Stimulated activated CD4-positive, alpha-beta T cell treated with anti-CD3 and anti-CD28 coated beads, Interleukin-15, amount 100 ng/mL, for 24 hours (primary cell): ENCODE measurements at places on chromosomes 7 and 10.

DNA sequence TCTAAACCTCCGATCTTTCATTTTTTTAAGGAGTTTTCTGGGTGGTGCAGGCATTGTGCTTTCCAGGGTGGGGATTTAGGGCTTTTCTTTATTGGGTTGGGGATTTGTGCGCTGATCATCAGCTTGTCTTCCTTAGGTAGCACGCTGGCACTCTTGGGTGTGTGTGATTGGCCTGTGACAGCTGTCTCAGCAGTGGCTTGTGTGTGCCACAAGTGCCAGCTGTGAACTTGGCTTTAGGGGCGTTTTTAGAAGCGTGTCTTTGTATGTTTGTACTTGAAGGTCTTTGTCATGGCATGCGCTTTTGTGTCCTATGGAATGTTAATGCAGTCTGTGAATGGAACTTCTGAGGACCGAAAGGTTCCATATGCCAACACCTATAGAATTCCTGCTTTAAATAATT, 788 bp downstream of the AKAP9 start:
- peak; percentile 48 for DNase-seq

DNA sequence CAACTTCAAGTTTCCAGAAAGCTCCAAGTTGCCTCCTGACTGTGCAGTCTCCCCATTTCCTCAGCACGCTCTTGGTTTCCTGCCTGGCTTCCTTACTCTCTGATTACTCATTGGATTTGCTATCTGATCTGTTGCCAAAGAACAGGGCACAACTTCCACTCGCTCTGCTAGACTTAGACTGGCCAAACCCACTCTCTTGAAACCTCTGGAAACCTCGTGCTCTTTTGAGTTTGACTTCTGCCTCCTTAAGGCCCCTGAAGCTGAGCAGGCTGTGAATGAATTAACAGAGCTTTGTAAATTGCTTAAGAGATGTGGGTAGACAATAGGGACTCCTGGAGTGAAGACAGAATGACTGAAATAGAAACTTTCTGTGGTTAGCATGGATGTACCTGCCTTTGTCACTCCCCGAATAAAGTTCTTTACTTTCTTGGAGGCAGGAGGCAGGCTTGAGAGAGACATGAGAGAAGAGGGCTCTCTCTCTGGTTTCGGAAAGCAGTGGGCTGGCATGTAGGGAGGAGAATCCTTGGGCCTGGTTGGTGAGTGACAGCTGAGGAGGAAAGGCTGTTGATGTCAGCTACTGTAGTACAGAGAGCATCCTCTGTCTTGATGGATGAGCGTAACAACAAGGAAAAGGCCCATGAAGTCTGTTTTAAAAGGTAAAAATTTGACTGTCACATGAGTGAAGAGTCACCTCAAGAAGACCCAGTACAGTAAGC, 70.8 kb downstream of the CHN2 start:
- DNase-seq, result peak; percentile 6

GRCh38 chr7:100863406-100863950, 3.7 kb upstream of the TRIP6 start:
- no peak for DNase-seq

GRCh38 chr10:73865459-73866442, 8.6 kb downstream of the CAMK2G start:
- DNase-seq, result peak; percentile 68

- DNase-seq, result peak; percentile 5
Observed at GRCh38 chr7:115679976-115680375, 350.6 kb downstream of the TFEC start.

DNA sequence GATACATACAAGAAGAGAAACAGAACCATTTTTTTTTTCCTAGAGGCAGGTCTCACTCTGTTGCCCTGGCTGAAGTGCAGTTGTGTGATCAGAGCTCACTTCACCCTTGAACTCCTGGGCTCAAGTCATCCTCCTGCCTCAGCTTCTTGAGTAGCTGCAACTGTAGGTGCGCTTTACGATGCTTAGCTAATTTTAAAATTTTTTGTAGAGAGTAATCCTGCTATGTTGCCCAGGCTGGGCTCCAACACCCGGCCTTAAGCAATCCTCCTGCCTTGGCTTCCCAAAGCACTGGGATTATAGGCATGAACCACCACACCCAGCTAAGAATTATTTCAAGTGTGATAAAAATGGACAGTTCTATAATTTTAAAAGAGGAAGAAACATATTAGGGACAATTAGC, 5.6 kb upstream of the ZEB1 start:
- no peak for DNase-seq

- no peak for DNase-seq
Observed at GRCh38 chr7:132941428-132941827, 140.5 kb downstream of the CHCHD3 start.

GRCh38 chr10:101346177-101346576, 7.8 kb upstream of the BTRC start:
- no peak for DNase-seq

GRCh38 chr10:1978584-1978983, 241.3 kb upstream of the ADARB2 start:
- DNase-seq, result no peak

GRCh38 chr10:130463104-130463875, 327.1 kb downstream of the GLRX3 start:
- DNase-seq, result no peak

DNA sequence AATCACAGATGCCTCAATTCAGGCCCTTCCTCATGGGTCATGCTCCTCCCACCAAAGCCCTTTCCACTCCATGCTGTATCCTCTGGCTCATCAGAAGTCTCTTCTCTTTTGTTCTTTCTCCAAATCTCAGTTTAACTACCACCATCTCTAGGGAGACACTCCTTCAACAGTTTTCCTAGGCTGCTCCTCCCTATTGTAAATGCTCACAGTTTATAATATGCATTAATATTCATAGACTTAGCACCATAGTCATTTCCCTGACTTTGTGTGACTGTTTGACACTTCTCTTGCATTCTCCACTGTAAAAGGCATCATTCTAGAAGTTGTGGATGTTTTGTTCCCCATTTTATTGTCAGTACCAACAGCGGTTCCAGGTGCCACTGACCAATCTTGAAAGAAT, 226.5 kb upstream of the PRSS1 start:
- no peak for DNase-seq

DNA sequence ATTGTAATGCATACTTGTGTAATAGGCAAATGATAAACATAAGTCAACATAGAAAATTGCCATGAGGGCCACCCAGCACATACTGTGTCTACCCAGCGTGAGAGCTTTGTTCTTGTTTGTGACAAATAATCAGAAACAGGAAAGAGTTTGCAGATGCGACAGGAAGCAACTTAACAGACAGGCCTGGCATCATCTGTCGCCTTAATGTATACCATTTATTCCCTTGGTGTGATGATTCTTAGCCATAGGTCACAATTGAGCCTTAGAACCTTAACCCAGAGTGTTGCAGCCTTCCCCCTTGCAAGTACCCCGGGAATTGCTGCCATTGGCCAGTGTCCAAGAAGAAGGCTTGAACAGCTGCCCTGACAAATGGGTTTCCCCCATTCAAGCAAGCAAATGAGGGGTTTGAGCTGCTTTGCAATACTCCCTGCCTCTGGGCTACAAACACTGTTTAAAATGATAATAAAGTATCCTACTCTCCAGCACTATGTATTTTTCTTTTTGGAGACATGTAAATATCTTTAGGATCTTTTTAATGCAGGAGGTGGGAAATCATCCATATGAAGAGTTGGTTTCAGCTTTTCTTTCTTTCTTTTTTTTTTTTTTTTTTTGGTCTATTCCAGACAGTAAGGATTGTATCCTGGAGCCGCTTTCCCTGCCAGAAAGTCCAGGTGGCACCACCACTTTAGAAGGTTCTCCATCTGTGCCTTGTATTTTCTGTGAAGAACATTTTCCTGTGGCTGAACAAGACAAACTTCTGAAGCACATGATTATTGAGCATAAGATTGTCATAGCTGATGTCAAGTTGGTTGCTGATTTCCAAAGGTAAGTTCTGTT, 80.0 kb downstream of the ZNF277 start:
- no peak for DNase-seq

DNA sequence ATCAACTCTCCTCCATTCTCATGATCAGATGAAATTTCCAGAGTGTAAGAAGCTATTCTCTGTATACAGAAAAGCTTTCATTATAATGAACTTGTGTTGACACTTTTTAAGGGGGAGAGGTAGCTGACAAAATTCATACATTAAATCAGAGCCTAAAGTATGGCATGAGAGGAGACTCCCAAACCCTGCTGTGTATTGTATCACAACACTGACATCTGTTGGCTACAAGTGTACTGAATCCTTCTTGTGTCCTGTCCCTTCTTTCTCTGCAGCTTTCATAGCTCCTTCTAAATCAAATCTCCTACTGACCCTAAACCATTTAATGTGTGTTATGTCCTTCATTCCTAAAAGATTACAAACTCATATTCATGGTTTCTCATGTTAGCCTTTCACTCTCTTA, 70.9 kb downstream of the GCC1 start:
- DNase-seq, result no peak

GRCh38 chr7:9149499-9150082, 716.2 kb downstream of the NXPH1 start:
- no peak for DNase-seq

GRCh38 chr10:78362406-78363022, 328.9 kb downstream of the RPS24 start:
- peak; percentile 20 for DNase-seq

DNA sequence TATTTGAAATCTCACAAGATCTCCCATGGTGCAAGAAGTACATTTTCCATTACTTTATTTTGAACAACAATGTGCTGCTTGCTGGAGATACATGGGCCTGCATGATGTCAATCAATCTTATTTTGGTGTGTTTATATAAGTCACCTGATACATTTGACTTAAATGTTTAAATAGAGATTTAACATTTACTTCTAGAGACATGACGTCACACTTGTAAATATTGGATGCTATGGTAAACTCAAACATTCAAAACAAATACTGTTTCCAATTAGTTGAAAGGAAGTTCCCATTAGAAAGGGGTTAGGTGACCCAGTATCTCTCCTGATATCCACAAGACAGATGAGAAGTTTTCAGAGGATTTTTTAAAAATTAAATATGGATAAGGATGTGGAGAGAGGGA, 214.5 kb downstream of the NSUN6 start:
- no peak for DNase-seq

- peak; percentile 3 for DNase-seq
Observed at GRCh38 chr10:75508814-75509306, 77.4 kb downstream of the LRMDA start.

- DNase-seq, result no peak
Observed at GRCh38 chr7:107544848-107545591, 18.7 kb downstream of the COG5 start.

- DNase-seq, result no peak
Observed at GRCh38 chr10:117936566-117936965, 110.2 kb downstream of the RAB11FIP2 start.

DNA sequence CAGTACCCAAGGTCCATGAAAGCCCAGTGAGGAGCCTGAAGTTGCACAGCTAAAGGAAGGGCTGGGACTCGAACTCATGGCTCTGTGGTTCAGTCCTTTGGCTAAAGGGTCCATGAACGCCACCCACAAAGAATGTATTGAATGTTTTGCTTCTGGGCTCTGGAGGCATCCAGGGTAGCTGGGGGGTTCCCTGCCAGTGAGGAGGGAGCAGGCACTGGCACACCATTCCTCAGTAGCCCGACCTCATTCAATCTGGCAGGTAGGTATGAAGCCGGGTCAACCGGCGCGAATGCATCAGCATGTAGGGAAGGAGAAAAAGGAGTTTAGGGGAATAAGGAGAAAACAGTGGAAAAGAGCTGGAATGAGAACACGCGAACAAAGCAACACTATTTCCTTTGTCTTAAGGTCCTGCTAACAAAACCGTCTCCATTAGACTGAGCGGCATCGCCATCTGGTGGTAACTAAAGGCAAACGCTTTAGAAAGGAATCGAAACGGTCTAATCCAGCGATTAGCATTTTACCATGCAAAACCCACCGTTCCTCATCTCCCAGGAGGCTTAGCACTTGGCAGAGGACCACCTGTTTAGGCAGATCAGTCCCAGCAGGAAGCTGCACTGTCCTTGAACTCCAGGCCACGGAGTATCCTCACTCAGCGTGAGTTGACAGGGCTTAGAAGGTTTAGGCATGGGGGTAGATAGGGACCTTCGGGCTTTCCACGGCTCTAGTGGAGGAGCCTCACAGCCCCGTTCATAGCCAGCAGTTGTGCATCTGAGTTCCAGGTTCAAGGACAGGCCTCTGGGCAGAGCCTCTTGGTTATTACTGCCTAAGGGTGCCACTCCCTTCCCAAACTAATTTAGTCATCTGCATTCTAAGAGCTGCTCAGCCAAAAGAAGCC, 122.8 kb downstream of the UBE2H start:
- DNase-seq, result peak; percentile 73

GRCh38 chr10:61918140-61918539, 16.6 kb downstream of the ARID5B start:
- no peak for DNase-seq

GRCh38 chr10:12214763-12215218, 18.8 kb downstream of the CDC123 start:
- peak; percentile 55 for DNase-seq

GRCh38 chr10:69631566-69631965, 1.5 kb downstream of the FAM241B start:
- DNase-seq, result no peak

GRCh38 chr10:64368298-64368697, 847.1 kb downstream of the REEP3 start:
- DNase-seq, result no peak

- no peak for DNase-seq
Observed at GRCh38 chr10:947051-947450, 15.5 kb upstream of the LARP4B start.

DNA sequence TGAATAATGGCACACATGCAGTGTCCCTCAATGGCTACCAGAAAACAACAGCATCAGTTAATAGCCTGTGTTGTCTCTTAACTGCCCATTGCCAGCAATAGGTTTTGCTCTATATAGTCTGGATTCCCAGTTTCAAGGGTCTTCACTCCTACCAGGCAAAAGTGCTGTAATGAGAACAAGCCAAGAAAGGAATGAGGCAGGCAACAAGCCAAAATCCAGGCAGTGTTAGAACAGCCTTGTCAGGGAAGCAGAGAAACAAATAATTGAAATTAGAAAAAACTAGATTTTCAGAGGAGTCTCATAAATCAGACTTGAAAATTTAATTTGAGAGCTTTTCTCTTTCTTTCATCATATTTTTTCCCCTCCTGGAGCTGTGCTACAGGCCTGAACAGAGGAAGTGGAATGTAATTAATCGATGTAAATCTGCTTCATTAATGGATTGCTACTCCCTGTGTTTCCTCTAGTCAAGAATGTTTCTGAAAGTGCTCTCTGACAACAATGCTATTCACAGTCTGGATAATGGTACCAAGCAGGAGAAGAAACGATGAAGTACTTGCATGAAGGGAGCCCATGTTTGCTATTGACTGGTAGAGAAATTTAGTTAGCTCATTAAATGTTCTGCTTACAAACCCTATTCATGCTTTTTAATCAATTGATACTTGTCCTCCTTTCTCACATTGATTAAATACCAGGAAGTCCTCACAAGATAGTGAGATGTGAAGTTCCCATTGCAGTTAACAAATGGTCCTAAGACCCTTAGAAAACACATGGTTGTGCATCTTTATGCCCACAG, 202.0 kb upstream of the LRRTM3 start:
- no peak for DNase-seq
